HT-29 (cell line): ENCODE measurements at places on chromosomes 5 and 9. TPM values are rescaled to one million over a fixed set of nuclear protein-coding genes. Genes with fewer than 3 reads are reported as not detected.

The ENTPD2 gene
- total RNA-seq = 2.5 and 2.7 TPM in 2 replicates

The CDKN2B-AS1 gene
- total RNA-seq = 6.7 and 6.9 TPM in 2 replicates

The LRRC26 gene
- total RNA-seq = 0.43 and 0.44 TPM in 2 replicates

DNA sequence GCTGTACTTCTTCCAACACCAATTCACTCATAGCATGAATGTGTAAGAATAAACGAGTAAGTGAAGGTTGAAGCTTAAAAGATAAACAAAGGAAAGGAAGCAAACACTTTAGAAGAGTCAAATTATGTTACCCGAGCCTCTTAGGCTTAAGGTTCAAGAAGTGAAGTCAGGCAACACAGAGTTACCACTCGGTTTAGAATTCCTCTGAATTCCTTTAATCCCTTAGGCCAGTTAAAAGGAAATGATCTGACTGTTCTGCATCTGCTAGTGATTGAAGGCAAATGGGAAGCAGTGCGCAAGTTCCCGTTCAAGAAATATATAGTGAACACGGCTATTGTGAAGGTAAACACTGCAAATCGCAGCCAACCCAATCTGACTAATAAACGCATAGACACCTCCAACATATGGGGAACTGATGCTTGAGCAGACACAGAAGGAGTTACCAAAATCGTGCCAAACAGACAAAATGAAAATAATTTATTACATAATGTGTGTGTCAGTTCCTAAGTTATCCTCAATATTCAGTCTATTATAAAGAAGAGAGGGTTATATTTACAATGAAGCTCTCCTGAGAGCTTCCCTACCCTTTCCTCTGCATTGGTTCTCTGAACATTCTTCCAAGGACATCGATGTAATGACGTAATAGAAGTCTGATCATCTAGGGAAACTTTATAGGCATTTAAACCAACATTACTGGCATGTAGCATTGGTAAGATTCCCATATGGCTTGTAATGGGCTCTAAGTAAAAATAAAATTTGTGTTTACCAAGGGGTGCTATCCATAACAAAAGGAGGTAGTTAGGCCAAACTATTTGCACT lies 837.1 kb upstream of the ZNF608 start:
- no peak for DNase-seq
